ENCODE measurements at places on chromosomes 6 and 20. TPM values are rescaled to one million over a fixed set of nuclear protein-coding genes. Genes with fewer than 3 reads are reported as not detected.

Gene TRAM2
- 18.8 TPM for total RNA-seq

Gene GCNT2
- total RNA-seq, result 2.1 TPM

Gene F13A1
- total RNA-seq, result 23.9 TPM

Gene TMEM14A
- total RNA-seq, result 17.0 TPM

Gene GRM1
- total RNA-seq, result 0.08 TPM

Gene NKAIN2
- total RNA-seq, result 1.0 TPM

Gene RSPO3
- 4.4 TPM for total RNA-seq

Gene TRIM40
- total RNA-seq, result not detected
